ENCODE measurements at places on chromosomes 2 and 18.

GRCh38 chr18:56309104-56309503 is 329.3 kb downstream of the TXNL1 start:
- DNase-seq, result no peak

DNA sequence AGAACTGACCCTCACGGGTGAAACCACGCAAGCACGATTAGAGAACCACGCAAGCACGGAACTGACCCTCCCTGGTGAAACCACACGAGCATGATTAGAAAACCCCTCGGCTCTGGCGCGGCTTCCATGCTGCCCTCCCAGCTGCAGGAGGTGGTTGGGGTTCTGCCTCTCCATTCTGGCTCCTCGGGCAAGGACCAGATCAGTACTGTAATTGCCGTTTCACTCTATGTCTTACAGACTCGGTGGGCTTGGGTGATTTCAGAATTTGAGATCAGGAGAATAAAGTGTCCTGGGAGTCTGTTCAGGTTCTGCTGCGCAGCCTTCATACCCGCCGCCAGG is 58.3 kb upstream of the KCNG2 start:
- no peak for DNase-seq

DNA sequence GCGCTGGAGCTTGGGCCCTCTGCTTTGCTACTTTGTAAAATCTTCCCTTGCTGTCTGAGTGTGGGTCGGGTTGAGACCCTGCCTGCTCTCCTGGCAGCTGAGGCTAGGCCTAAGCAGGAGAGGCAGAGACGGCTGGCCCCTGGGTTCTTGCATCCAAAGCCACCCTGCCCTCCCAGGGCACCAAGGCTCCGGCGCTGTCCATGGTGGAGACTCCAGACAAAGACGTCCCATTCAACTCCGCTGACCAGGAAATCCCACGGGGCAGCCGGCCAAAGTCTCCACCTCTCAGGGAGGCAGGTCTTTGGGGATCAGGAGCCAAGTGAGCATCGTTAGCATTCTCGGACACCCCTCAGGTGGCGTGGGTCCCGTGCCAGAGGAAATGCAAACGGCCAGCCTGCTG is 2.6 kb upstream of the PRLH start:
- DNase-seq, result no peak

- DNase-seq, result no peak
Measured at GRCh38 chr2:5694306-5694705, 2.1 kb downstream of the SOX11 start.

- DNase-seq, result peak; percentile 38
Measured at GRCh38 chr2:118185210-118186109, 97.2 kb downstream of the INSIG2 start.

- no peak for DNase-seq
Measured at GRCh38 chr2:78768016-78768415, 257.5 kb upstream of the REG3G start.

DNA sequence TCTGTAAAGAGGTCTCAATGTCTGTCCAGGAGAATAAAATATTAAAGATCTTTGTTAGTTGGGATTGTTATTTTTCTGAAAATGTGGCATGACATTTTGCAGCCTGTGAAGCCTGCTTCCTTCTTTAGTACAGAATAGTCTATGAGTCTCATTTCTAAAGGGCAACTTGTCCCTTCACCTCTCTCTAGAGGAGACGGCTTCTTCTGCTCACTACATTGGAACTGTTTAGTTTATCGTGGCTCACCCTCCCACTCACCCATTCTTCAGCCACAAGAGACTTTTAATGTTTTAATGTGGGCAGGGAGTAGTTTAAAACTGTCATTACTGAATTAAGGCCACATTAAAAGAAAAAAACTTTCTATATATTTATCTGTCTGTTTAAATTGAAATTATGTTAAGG is 161.0 kb downstream of the BARD1 start:
- no peak for DNase-seq

DNA sequence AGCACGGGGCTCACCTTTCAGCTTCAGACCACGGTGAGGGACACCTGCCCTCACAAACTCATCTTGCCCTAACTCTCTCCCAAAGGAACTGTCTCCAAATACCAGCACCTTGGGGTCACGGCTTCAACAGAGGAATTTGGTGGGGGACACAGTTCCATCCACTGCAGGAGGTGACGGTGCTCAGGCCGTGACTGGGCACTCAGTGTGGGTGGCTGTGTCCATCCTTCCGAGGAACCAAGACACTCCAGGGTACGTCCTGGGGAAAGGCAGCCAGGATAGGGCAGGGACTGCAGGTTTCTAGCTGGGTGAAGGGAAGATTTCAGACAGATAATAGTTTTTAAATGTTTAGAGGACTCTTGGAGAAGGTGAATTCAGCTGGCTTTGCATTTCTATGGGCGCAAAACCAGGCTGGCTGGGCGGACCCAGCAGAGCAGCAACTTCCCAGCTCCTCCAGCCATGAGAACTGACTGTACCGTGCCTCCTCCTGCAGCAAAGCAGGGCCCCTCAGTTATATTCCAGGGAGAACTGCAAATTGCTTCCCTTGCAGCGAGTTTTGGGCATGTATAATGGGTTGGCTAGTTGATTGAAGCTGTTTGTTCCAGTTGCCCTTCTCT is 23.9 kb upstream of the ALLC start:
- DNase-seq, result no peak

DNA sequence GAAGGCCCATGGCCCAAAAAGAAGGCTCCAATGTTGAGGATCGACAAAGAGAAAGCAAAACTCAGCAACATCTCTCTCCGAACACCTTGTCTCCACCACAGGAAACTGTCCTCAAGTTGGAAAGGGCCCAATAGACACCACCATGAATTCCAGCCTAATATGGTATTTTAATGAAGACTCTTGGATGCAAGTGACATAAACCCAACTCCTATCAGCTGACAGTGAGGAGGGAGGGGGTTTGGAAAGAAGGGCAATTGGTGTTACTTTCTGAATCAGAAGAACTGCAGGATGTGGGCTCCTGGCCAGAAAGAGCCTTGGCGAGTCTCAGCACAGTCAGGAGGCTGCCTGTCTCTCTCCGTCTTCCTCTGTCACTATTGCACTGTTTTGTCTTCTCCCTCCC is 40.3 kb upstream of the SIGLEC15 start:
- DNase-seq, result no peak

DNA sequence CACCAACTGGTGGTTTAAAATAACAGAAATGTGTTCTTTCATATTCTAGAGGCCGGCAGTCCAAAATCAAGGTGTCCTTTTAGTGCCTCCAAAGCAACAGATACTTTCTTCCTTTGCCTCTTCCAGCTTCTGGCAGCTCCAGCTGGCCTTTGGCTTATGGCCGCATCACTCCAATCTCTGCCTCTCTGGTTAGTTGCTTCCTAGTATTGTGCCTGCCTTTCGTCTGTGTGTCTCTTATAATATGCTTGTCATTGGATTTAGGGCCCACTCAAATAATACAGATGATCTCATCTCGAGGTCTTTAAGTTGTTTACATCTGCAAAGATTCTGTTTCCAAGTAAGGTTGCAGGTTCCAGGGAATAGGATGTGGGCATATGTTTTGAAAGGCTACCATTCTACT is 855.2 kb upstream of the ID2 start:
- no peak for DNase-seq

- DNase-seq, result peak; percentile 12
Measured at GRCh38 chr2:96225016-96225533, 16.4 kb upstream of the STARD7 start.

DNA sequence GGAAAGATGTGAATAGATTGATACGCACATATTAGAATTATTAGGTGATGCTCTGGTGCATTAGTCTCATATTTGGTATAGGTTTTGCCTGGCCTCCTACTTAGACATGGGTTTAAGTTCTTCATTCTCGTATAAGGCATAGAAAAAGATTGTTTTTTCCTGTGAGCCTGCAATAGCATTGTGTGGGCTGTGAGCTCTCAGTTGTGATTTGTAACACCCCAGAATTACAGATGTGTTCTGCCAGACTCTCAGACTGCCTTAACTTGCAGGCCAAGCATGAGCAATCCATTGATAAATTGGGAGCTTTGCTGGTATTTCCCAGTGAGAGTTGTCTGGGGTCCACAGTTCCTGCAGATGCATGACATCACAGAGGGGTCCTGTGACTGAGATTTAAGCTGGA is 95.7 kb downstream of the MAPRE2 start:
- no peak for DNase-seq

DNA sequence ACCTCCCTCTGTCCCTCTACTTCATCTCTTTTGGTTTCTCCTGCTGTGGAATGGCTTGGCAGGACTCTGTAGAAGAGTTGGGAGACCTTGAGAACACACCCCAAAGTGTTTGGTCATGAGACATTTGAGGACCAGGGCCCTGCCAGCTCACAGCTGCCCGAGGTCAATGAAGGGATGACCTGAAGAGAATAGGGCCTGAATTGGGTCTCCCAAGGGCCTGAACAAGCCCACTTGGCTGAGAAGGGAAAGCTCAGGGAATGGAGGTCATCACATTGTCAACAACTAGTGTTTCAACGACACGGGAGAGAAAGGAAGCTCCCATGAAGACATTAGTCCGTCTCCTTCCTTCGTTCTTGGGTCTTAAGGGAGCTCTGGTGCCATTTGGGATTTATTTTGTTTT is 52.8 kb downstream of the TTC32 start:
- DNase-seq, result no peak

DNA sequence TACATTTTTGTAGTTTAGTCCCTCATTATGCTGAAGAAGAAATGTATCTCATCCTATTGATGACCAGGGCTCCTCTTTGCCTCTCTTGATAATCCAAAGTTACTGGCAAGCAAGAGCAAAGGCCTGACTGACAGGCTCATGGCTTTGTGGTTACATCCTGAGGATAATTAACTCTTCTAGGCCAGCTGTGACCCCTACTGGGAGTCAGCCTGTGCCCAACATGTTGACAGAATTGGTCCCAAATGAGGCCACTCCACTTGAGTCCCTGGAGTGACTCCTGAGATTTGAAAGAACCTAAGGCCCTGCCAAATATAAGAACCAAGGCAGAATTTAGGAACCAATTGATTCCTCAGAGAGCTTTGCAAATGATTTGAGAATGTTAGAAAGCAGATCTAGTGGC is 973.8 kb upstream of the CELF4 start:
- DNase-seq, result no peak

DNA sequence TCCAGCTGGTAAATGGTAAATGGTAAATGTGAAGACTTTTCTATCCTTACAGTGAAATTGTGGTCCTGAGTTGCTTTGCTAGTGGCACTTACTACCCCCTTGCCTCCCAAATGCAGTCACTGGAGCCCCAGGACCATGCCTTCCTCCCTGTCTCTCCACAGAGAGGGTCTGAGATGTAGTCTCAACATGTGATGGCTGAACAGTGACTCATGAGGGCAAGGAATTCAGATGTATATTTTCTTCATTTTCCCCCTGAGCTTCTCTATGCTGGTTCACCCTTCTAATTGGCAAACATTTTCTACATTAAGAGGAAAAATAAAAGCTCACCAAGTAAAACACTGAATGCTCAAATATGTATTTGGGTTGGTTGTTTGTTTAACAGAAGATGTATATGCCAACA is 232.0 kb downstream of the SH3BP4 start:
- no peak for DNase-seq

GRCh38 chr2:85942346-85942957 is 53.7 kb upstream of the ST3GAL5 start:
- DNase-seq, result no peak

GRCh38 chr2:127173057-127173456 is 47.0 kb downstream of the CYP27C1 start:
- DNase-seq, result peak; percentile 40

DNA sequence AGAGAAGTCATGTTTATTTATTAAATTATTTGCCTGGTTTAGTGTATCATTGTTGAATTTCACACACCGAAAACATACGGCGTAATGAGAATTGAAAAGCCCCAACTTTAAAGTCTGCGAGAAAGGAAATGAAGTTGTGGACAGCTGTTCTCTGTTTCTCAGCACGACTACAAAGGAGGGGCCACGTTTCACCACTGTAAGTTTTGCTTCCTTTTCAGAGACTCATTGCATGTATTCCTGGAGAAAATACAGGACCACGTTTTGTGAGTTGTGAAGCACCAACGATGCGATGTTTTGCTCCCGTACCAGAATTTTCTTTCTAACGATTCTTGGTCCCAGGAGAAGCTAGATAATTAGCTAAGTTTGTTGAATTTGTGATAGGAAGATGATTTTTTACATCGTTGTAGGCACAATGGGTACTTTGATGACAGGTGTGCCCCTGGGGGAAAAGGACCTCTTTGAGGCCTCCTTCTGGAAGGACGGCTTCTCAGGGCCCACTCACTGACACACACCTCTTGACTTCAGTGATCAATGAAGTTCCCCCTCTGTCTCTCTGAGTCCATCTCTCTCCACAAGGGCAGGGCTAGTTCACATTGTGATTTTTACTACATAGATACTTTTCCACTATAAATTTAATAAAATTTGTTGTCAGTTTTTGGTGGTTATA is 23.7 kb upstream of the ACKR3 start:
- no peak for DNase-seq

GRCh38 chr2:160257743-160258491 is 57.8 kb upstream of the ITGB6 start:
- no peak for DNase-seq

- no peak for DNase-seq
Measured at GRCh38 chr18:12304351-12305210, 3.5 kb upstream of the TUBB6 start.

GRCh38 chr2:199455545-199456382 is 2.0 kb downstream of the SATB2 start:
- peak; percentile 23 for DNase-seq
